Lung (tissue), 17 donors: ENCODE measurements at places on chromosomes 11 and 22. TPM values are rescaled to one million over a fixed set of nuclear protein-coding genes. Genes with fewer than 3 reads are reported as not detected.

Gene CARD16
- polyA plus RNA-seq = 169 TPM

Gene OR4A16
- polyA plus RNA-seq = not detected

Gene OR8I2
- polyA plus RNA-seq = not detected

Gene TRPM5
- polyA plus RNA-seq = 0.04 TPM

Gene USH1C
- polyA plus RNA-seq = 0.14 TPM

Gene TOMT
- polyA plus RNA-seq = not detected

Gene ANO5
- polyA plus RNA-seq = 0.22 TPM

Gene PHRF1
- 16.3 TPM for polyA plus RNA-seq

Gene MUC5B
- 5.6 TPM for polyA plus RNA-seq

Gene LIF
- polyA plus RNA-seq = 26.1 TPM

Gene GTSE1
- polyA plus RNA-seq = 1.3 TPM

Gene ASCL2
- polyA plus RNA-seq = 0.94 TPM

Gene KRTAP5-9
- polyA plus RNA-seq = 0.13 TPM

Gene CD3D
- 9.9 TPM for polyA plus RNA-seq

Gene ASRGL1
- polyA plus RNA-seq = 34.5 TPM

Gene KDM4E
- polyA plus RNA-seq = not detected

Gene ANKK1
- polyA plus RNA-seq = 0.49 TPM

Gene NCF4
- 38.5 TPM for polyA plus RNA-seq

Gene CD3G
- 0.55 TPM for polyA plus RNA-seq

Gene RBFOX2
- polyA plus RNA-seq = 23.4 TPM

Gene KRTAP5-4
- polyA plus RNA-seq = not detected

Gene BRD1
- 19.8 TPM for polyA plus RNA-seq

Gene C11orf68
- polyA plus RNA-seq = 30.8 TPM

Gene PNPLA3
- polyA plus RNA-seq = 1.1 TPM

Gene TRIM22
- polyA plus RNA-seq = 173 TPM

Gene NLRP10
- not detected for polyA plus RNA-seq

Gene ABCG4
- 0.03 TPM for polyA plus RNA-seq

Gene INPP5J
- polyA plus RNA-seq = 1.2 TPM
